ENCODE measurements at places on chromosomes 11 and 22. TPM values are rescaled to one million over a fixed set of nuclear protein-coding genes. Genes with fewer than 3 reads are reported as not detected.

DNA sequence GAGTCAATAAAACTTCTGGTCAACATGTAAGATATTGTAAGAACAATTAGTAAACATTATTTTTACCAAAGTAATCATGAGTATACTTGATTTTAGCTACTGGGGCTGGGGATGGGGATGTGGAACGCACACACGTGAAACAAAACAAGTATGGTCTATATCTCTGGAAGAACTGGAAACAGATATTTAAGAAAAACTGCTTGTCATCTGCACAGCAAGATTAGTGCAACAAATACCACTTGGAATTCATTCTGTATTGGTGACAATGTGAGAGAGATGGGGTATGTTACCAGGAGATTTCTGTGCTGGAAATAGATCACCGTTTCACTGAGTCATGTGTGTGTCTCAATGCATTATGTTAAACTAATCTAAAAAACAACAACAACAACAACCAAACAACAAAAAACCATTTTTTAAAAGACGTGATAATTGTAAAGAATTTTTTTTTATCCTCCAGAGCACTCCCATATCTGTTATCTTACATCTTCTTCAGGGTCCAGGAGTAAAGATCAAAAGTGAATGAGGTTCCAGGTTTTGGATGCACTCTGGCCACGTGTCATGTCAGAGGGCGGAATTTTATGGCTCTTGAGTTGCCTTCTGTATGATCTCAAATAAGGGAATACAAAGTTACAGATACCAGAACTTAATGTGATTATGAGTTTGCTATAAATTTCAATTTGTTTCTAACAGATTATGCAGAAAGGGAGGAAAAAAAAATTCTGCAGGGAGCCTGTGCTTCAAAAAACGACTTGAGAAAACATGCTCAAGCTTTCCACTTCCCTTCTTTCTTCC, 153.0 kb downstream of the BBOX1 start:
- no peak for DNase-seq

DNA sequence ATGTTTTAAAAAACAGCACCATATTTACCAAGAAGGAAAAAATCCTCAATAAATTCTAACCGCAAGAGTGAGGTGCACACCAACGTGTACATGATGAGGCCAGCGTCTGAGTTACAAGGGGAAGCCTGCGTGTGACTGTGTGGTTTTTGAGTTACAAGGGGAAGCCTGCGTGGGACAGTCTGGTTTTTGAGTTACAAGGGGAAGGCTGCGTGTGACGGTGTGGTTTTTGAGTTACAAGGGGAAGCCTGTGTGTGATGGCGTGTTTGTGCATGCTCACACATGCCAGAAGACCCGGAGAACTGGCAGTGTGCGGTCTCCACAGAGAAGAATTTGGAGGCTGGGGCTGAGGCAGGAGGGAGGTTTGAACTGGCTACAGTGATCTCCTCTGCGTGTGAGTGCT, 1376.4 kb downstream of the TBC1D22A start:
- no peak for DNase-seq

DNA sequence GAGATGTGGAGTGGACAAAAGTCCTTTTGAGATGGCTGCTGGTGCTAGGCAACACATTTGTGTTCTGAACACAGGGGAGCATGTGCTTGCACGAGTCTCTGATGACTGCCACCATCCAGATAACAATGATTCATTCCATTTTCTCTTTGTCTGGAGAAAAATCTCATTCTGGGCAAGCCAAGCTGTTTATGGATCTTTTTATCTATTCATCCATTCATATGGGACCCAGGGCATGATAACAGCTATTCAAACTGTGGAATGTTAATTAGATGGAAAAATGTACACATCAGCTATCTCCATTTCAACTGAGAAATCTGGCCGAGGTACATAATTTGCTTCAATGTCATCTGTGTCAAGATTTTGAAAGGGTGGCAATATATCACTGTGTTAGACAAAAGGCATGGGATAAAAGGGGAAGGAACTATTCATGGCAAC, 117.5 kb upstream of the ZBED5 start:
- no peak for DNase-seq

- no peak for DNase-seq
Observed at GRCh38 chr22:43031617-43032016, 16.7 kb upstream of the PACSIN2 start.

DNA sequence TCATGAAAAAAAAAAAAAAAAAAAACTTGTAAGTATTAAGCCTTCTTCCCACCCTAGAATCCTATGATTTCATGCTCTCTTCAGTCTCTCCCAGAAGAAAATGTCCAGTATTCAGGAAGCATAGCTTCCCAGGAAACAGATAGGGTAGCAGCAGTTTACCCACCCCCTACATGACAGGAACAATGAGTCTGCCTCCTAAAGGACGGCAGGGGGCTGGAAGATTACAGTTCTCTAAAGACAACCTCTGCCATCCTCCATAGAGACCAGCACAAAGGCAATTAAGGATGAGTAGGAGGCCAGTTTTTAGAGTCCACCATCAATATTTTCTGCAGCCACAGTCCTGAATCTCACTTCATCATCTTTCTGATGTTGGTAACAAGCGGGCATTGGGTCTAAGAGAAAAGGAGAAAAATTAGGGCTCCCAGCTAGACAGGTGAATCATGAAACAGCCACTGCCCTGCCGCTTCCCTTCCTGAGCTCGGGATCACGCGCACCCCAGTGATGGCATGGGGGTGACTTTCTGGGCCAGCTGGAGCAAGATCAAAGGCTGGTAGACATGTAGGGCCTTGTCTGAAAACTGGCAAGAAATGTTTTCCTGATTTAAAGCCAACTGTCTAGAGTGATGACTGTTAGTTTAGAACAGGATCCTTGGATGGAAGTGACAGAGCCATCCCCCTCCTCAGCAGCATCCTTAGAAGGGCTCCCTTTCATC, 322.8 kb downstream of the LARGE1 start:
- DNase-seq, result no peak

DNA sequence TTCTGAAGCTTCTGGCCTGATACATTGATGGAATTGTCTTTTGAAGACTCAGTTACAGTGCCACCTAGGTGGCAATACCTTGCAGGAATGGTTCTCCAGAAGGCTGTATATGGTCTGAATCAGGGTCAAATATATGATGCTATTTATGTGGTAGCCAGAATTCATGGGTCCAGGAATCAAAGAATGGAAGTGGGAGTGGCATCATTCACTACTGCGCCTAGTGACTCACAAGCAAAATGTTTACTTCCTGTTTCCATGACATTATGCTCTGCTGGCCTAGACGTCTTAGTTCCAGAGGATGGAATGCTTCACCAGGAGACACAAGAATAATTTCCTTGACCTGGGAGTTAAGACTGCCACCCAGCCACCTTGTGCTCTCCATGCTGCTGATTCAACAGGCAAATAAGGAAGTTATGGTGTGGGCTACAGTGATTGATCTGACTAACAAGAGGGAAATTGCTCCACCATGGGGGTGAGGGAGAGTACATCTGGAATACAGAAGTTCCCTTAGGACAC, 491.8 kb downstream of the ETS1 start:
- DNase-seq, result no peak

GRCh38 chr11:17682848-17683247, 36.5 kb upstream of the MYOD1 start:
- no peak for DNase-seq

DNA sequence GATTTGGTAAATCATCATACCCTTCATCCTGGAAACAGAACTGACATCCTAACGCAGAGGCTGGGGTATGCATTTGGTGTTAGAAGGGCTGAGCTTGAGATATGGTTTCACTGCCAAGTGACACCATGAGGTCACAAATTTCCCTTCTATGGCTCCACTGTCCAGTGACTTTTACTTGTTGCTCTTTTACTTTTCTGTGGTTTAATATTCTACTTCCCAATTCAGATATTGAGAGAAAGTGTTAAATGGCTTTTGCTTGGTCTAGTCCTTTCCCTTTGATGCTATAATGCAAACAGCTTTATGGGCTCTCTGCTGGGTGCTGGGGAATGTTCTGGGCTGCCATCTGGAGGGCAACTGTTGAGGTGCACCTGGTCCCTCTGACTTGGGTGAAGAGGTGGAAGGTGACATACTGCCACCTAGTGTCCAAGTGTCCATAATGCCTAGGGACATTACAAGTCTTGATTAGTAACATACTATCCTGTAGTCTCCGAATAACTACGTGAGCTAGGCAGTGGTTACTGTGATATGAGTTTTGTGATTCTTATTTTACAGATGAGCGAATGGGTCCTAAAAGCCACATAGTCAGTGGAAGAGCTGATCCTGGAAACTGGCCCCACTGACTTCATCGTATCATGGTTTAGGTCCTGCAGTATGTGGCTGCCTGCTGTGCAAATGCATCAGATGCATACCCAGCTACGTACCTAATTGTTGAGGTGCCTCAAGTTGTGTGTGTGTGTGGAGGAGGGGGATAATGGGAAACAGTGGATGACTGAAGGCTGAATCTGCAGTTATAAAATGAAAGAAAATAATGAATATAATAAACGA, 149.1 kb upstream of the RAG2 start:
- peak; percentile 93 for DNase-seq

MCHR1 gene
- total RNA-seq, result 0.52 TPM

SLC36A4 gene
- total RNA-seq, result 30.4 TPM
